Stimulated activated naive CD4-positive, alpha-beta T cell treated with Interleukin-2 at 50 U/mL for 16 hours (primary cell): ENCODE measurements at places on chromosomes 2 and 18.

DNA sequence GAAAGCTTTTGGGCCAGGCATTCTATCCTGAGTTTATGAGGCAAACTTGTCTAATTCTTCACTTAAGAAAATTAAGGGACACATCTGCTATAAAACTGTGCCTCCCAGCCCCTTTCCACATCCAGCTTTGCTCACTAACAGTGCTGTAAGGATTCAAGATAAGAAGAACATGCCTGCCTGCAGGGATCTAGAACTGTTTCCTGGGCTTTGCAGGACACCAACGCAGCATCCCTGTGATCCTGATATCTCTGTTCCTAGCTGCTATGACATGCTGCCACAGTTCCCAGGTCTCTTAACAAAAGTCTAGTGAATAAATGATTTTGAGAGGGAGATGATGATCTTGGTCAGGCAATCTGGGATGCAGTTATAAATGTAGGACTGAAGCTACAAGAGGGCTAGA, 12.4 kb downstream of the B4GALT6 start:
- DNase-seq = no peak

GRCh38 chr2:186017278-186017677, 278.7 kb downstream of the FSIP2 start:
- no peak for DNase-seq

DNA sequence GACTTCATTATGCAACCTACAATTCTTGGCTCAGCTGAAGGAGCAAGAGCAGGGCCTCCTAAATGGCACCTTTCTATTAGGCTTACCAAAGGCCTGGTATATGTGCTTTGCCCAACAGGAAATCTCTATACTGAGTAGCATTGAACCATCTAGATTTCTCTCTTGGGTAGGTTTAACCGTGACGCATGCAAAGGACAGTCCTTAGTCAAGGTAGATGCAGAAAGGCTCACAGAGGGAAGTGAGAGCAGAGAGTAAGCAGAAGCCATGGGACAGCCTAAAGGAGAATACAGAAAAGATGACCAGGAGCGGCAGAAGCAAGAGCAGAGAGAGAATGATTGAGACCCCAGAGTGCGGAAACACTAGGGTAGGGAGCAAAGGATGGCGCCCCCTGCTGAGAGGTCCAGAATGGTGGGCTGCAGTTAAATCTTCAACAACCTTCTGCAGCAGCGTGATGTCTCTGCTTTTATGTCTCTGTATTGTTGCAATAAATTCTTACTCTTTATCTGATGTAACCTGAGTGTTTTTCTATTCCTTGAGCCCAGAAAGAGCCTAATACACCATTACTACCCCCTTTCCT, 4.7 kb upstream of the OSBPL1A start:
- no peak for DNase-seq

GRCh38 chr2:118134650-118135049, 46.4 kb downstream of the INSIG2 start:
- DNase-seq = no peak

DNA sequence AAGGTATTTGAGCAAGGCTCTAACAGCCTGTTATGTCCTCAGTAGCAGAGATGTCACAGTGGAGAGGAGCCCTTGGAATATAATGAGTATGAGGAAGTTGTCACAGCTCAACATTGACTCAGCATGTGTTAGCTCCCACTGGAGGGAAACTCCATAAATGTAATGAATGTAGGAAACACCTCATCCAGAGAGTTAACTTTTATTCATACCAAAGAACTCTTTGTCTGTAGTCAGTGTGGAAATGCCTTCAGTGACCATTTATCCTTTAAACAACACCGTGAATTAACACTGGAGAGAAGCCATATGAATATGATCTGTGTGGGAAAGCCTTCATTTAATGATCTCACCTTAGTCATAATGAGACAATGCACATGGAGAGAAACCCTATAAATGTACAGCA, 59.7 kb downstream of the CYP1B1 start:
- no peak for DNase-seq

GRCh38 chr2:235486729-235487128, 7.1 kb upstream of the AGAP1 start:
- no peak for DNase-seq

DNA sequence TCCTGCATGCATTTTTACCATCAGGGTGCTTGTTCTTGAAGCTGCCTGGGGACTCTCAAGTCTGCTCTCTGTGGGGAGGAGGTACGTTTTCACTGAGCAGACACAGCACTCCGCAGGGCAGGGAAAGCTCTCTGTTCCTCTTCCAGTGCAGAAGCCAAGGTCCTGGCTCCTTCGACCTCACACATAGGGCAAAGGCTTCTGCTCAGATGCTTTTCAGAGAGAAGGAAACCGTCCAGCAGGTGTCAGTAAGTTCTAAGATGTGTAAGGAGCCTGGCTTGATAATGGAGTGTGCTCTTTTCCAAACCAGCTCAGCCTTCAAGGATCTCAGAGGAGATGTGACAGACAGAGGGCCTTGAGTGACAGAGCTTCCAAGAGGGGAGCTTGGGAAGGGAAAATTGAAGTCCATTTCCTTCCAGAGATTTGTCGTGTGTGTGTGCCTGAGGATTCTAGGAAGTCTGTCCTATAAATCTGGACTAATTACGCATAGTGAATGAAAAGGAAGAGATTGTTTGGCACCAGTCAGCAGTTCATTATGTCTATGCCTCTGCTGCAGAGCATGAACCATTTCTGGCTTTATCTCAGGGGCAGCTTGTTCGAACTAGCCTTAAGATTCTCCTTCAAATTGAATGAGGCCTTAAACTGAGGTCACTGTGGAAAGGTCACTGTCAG, 67.3 kb upstream of the UPP2 start:
- no peak for DNase-seq

- no peak for DNase-seq
Measured at GRCh38 chr2:205964111-205964761, 121.7 kb downstream of the INO80D start.
